Left ventricle myocardium superior (tissue), 1 donor: ENCODE measurements at places on chromosomes 11 and 22.

DNA sequence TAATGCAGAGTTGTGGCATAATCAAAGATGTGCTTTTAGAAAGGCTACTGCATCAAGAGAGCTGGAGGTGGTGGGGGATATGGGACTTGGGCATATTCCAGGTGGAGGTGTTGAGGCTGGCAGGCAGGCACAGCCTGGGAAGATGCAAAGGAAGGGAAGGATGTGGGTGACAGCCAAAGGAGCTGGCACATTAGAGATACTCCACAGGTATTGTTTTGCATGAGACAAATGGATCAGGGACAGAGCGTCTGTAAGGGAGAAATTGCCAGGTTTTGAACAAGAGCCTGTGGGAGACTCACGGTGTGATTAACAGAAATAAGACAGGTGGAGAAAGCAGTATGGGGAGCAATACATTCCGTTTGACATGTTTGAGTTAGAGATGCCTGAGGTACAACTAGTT is 263.7 kb downstream of the NELL1 start:
- no peak for DNase-seq

DNA sequence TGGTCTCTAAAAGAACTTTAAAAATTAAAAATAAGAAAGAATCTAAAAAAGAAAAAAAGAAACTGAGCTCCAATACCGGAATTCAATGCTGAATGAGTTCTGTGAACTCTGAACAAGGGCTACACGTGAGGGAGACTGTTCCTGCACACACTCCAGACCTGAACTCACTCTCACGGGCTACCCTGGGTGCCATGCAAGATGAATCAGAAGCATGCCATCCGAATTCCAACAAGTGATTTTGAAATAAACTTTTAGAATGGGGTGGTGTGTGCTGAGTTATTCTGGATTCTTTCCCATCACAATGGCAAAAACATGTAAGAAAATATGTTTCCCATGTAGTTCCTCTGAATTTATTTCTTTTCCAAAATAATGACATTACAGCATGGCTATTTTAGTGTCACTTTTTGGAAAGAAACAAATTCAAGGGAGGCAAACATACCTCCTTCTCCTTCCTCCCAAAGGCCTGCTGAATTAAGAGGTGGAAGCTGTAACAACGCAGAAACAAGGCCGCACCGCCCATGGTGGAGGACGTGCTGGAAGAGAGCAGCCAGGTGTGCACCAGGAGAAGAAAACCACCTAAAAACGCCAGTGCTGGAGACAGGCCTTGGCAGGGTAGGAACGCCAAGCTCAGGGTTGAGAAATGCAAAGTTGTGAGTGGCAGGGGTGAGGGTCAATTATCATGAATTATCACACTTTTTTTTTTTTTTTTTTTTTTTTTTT is 63.2 kb upstream of the ARFGAP3 start:
- DNase-seq: no peak

GRCh38 chr11:33802194-33802950 is 28.1 kb upstream of the FBXO3 start:
- DNase-seq: peak; percentile 57

- DNase-seq: peak; percentile 46
Measured at GRCh38 chr11:74650498-74650897, 58.1 kb downstream of the POLD3 start.

- DNase-seq: peak; percentile 56
Measured at GRCh38 chr11:57205041-57205641, 23.4 kb downstream of the LRRC55 start.

DNA sequence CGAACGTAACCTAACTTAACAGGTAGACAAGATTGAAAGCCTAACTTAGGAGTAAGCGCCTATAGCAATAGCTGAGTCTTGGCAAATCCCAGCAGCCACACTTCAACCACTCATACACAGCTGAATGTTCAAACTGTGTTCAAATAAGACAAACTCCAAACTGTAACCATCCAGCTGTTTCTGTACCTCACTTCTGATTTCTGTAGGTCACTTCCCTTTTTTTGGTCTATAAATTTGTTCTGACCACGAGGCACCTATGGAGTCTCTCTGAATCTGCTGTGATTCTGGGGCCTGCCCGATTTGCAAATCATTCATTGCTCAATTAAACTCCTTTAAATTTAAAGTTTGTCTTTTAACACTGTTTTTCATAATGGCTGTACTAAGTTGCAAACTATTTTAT is 8.2 kb upstream of the TENM4 start:
- no peak for DNase-seq

DNA sequence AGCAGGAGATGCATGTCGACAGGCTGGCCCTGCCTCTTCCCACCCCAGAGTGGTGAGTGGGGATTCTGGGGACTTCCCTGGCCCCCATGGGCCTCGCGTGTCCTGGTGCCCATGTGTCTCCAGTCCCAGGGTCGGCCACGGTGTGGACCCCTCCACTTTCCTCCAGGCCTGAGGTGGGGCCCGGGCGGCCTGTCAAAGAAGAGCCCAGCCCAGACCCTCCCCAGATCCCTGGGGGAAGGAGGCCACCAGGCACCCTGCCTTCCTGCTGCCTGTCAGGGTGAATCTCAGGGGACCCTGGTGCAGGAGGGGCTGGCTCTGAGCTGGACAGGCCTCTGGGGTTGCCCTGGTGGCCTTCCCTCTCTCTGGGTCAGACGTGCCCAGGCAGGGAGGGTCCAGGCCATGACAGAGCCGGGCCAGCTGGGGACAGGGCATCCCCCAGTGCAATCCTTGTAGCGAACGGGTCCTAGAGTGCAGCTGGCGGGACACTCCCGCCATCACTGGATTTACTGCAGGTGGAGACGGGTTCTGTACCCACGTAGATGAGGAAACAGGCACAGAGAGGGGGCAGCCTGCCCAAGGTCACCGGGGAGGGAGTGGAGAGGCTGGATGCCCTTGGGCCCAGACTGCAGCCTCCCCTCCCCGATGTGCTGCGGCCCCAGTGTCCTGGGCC is 13.5 kb upstream of the MUC6 start:
- DNase-seq: no peak

DNA sequence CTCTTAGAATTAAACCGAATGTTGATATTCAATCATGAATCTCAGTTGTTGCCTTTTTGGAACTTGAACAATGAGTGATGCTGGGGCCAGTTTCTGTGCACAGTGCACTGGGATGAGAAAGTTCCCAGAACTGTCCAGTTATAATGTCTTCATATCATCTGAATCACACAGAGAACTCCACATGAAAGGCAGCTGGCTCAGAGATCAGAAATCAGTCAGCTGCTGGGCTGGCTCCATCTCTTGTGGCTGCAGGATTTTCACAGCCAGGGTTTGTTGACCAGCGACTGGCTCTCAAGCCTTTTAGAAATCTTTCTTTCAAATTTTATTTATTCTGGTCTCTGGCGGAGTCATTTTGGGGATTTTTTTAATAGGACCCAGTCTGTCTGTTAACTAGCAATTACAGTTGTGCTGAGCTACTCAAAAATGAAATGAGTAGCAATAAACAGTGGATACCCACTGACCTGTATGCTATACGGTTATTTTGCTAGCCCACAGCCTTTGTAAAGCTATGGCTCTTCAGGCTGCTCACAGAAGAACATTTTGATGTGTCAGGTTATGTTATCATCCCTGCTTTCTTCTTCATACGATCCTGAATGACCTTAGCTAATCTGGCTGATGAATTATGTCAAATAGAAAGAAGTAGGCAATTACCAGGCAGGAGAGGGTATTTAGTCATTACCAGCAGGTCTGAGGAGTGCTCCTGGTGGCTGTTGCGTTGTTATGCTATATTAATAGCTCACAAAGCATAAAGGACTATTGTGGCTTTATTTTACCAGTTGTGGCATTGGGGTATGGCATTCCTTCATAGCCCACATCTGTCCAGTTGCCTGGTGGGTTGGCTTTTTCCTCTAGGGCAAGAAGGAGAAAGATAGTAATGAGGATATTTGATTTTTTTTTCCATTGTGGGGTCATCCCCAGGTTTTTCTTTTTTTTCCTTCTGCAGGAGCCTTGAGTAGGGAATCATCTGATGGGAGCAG is 3.6 kb downstream of the FAT3 start:
- DNase-seq: no peak

GRCh38 chr11:119567688-119568582 is 145.0 kb upstream of the THY1 start:
- DNase-seq: no peak

GRCh38 chr22:24753914-24754313 is 20.6 kb downstream of the PIWIL3 start:
- DNase-seq: no peak

- DNase-seq: no peak
Measured at GRCh38 chr11:70159627-70160570, 43.2 kb upstream of the FADD start.

DNA sequence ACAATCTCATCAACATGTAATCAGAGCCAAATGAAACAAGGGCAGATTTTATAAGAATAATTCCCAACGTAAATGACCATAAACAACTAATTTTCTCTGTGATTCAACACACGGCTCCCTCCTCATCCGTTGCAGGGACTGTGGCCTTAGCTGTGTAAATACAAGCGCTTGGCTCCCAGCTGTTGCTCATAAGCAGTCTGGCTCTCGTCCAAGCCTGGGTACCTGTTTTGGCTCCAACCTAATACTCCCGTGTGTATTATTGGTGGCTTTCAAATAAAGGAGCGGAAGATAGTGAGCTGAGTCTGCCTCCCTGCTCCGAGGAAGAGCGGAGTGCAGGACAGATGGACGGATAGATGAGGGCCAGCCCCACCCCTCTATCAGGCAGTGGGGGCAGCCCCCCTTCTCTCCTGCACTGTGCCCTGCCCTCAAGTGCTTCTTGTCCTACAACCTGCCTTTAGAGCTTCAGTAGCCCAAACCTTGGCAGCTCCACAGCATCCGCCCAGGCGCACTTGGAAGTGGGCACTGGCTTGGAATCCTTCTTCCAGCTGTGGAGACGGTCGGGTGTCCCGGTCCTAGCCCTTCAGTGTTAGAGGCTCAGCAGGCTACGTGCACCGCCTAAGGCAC is 670.9 kb downstream of the BRD1 start:
- DNase-seq: no peak

DNA sequence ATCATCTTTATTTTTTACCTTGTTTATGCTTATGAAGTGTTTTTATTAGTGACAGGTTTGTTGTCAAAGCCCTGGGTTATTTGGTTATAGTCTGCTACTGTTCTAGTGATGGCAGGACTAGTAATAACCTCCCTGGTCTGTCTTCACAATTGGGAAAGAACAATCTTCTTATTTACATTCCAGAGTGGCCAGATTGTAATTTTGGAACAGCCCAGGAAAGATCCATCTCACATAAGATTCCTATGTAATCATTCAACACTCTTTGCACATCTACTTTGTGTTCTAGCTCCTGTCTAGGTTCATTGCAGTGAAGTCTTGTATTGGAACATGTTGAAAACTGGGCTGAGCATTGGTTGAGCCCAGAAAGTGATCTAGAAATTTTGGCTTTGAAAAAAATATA is 63.8 kb downstream of the CYB5R2 start:
- DNase-seq: no peak

GRCh38 chr11:120511116-120511819 is at the start of gene GRIK4:
Gene GRIK4 (plus strand): TSS chr11:120511748. CDS start chr11:120660319, 148,571 bp downstream.
- peak; percentile 90 for DNase-seq
